ENCODE measurements at places on chromosomes 16 and 17.

DNA sequence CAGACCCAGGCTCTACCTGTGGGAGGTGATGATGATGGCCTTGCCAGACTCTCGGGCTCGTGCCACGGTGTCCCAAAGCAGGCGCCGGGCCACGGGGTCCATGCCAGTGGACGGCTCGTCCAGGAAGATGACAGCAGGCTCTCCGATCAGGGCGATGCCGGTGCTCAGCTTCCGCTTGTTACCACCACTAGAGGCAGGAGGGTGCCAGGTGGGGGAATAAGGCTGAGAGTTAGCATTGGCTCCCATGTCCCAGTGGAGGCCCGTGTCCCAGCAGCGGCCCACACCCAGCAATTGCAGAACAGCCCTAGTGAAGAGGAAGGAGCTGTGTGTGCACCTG is 10.3 kb upstream of the RNPS1 start:
- no peak for DNase-seq

- no peak for DNase-seq
Measured at GRCh38 chr16:68296291-68296690, 14.5 kb downstream of the SLC7A6OS start.

GRCh38 chr17:4548721-4549531 is 6.3 kb downstream of the MYBBP1A start:
- DNase-seq: no peak

DNA sequence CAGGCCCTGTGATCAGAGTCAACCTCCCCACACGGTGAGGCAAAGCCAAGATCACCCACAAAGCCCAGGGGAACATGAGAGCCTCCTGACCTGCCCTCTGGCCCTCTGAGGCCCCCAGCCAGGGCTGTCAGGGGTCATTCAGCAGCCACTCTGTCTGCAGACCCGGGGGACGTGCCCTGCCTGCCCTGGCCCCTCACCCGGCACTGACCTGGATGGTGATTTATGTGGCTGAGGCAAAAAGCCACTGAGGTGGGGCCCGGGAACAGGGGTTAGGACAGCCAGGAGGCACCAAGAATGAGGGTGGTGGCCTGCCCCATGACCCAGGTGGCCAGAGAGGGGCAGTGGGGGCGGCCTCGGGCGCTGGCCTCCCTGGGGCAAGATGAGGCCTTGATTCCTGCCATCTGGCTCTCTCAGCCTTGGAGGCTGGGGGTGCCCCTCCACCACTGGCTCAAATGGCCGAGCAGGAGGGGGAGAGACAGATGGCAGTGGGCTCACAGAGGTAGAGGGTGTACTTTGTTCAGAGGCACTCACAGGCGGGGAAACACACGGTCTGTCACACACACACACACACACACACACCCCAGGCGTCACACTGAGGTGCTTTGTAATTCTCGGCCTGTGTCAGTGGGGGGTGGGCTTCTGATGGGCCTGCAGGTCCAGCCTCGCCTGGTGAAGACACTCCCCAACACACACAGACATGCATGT is 174.0 kb upstream of the GSE1 start:
- DNase-seq: peak; percentile 32

GRCh38 chr16:31181102-31181830 is 1.3 kb downstream of the FUS start:
- DNase-seq: no peak

DNA sequence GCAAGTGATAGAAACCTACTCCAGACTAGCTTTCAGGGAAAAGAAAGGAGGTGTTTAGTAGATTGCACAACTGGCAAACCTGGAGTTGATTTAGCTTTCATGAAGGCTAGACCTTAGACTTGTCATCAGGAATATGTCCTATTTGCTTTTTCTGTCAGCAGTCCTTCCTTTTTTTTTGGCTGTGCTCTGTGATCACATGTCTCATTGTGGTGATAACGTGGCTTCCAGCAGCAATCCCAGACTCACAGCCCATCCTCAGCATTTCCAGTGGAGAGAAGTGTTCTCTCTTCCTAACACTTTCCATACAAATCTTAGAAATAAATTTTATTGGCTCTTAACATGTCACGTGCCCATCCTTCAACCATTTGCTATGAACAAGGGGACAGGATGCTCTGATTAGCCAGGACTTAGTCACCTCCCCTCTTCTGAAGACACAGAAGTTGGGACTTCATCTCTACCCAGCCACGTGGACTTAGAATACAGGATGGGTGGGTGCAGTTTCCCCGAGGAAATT is 74.7 kb downstream of the CDH13 start:
- DNase-seq: no peak

- no peak for DNase-seq
Measured at GRCh38 chr16:79770244-79771064, 169.9 kb upstream of the MAF start.

- no peak for DNase-seq
Measured at GRCh38 chr16:74034200-74034599, 262.4 kb upstream of the PSMD7 start.

DNA sequence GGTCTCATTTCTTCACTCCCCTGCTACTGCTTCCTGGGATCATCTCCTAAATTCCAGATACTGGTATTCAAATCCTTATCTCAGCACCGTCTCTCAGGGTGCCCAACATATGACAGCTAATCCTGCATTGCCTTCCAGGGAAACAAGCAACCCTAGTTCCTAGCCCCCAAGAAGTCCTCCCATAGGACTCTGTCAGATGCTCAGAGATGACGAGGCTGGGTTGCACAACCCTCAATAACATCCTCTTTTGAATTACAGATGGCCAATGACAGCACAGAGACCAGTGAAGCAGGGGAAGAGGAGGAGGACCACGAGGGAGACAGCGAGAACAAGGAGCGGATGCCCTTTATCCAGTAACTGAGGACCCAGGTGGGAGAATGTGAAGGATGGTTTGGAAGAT is 45.0 kb upstream of the CLEC3A start:
- DNase-seq: no peak

DNA sequence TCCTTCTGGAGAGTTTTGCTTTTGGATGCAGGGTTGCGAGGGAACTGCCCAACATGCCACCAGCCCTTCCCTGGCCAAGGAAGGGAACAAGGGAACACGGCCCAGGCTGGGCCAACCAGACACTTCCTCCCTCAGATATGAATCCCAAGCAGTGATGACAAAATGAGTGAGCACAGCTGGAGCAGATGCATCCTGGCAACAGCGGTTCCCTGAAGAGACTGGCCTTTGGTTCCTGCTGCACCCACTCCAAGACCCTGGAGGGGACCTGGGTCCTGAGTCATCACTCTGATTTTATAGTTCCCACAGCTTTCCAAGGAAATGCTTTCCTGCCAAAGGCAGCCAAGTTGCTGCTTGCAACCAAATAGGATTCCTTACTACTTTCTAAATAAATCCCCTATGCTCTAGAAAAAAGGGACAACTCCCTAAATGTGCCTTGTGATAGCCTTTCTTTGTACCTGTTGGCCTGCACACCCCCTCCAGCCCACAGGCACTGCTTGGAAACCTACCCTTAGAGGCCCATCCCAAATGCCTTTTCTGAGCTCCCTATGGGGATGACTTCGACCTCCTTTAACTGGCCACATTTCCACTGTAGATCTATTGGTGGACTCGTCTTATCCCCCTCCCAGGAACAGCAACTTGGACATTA is 5.3 kb downstream of the ST3GAL2 start:
- DNase-seq: no peak

GRCh38 chr17:80000981-80001775 is 34.5 kb downstream of the TBC1D16 start:
- no peak for DNase-seq

- no peak for DNase-seq
Measured at GRCh38 chr16:2154533-2155090, 970 bp upstream of the TRAF7 start.

DNA sequence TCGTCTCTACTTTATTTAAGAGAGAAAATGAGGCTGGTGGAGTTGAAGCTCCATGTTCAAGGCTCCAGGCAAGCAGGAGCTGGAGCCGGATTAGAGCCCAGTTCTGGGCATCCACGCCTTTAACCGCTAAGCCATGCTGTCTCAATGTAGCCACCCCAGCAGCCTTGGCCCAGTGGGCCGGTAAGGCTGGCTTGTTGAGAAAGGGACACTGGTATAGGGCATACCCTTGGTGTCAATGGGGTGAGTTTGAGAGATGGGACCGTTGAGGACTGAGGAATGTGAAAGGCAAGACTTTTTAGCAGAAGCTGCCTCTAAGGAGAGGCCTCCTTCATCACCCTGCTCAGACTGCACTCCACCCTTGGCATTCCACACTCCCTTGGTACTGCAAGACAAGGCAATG is 147.4 kb downstream of the CYLD start:
- no peak for DNase-seq

DNA sequence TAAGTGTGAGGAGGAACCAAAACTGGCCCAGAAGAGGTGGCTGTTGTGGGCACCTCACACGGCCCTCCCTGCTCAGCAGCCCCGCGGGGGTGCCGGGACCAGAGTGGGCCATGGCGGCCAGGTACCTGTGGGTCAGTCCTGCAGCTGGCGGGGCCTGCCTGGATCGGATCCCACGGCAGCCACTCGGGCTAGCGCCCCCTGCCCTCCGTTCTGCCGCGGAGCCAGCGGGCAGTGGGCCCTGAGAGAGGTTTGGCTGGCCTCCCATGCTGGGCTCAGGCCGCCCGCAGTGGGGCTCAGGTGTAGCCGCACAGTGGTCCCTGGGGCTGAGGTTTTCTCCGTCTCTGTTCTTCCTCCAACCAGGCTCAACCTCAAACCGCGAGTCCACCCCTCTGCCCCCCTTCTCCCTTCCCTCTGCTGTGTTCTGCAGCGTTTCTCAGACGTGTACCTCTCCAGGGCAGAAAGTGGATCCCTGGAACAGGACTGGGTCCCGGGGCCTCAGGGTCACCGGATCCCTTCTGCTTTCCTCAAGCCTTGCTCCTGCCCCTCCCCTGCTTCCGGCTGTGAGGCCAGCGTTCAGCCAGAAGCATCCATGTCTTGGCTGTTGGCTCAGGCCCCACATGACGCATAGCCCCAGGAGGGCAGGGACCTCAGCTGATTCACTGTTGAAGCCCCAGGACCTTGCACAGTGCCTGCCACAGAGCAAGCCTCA is 28.6 kb upstream of the ITGA3 start:
- DNase-seq: no peak

- peak; percentile 12 for DNase-seq
Measured at GRCh38 chr17:77494664-77495435, 354.1 kb downstream of the SEC14L1 start.

DNA sequence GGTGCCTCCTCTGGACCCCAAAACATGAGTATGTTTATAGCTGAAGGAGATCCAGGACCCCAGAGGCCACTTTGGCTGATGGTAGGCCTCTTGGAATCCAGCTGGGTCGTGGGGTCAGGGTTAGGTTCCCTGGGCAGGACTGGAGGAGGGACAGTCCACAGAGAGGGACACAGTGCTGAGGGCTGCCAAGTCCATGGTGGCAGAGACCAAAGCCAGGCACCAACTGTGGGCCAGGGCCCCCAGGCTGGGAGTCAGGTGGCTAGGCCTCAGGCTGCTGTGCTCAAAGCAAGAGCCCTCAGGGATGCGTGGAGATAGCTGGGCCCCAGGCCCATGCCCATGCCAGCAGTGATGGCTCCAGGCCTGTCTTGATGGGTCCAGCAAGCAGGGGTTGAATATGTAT is 44.1 kb downstream of the RAB11FIP4 start:
- no peak for DNase-seq

DNA sequence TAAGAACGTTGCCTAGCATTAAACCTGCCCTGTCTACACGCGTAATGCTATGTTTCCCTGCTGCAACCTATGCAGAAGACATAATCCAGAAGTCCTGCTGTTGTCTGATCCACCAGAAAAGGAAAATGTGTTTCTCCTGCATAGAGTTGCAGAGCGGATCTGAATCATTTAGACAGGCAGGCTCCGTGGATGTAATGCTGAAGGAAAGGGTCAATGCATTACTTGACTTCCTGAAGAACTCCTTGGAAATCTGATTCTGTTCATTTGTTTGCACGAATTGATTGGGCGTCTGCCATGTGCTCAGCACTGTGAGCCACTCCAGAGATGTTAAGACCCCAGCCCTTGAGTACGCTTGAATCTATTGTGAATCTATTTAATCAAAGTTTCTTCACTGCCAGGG is 83.4 kb downstream of the FOXL1 start:
- DNase-seq: no peak

DNA sequence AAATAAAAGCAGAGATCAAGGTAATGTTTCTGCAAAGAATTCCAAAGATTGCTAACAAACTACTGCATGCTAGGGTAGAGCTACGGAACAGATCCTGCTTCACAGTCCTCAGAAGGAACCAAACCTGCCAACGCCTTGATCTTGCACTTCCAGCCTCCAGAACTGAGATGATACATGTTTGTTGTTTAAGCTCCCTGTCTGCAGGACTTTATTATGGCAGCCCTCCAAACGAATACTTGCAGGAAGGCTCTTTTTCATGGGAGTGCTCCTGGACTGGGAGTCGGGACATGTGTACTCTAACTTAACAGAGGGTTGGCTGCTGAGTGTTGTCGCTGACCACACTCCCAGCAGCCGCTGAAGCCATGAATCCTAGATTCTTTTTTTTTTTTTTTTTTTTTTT is 808.8 kb upstream of the EEF2KMT start:
- no peak for DNase-seq

DNA sequence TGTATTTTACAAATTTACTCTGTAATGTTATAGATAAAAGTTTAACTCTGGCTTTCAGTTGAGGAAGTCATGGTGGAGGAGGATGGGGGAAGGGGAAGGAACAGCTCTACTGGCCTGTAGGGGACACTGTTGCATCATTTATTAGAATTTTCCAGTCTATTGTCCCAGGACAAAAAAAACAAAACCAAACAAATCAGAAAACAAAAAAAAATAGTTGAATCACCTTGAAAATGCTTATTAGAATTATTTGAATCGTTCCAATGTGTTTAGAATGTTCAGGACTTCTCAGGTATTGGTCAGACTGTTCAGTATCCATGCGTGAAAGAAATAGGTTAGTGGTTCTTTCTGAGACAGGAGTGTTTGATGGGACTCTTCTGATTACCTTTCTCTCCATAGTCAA is 242.0 kb downstream of the FTO start:
- no peak for DNase-seq

GRCh38 chr16:89534252-89534756 is 26.1 kb downstream of the SPG7 start:
- DNase-seq: no peak

DNA sequence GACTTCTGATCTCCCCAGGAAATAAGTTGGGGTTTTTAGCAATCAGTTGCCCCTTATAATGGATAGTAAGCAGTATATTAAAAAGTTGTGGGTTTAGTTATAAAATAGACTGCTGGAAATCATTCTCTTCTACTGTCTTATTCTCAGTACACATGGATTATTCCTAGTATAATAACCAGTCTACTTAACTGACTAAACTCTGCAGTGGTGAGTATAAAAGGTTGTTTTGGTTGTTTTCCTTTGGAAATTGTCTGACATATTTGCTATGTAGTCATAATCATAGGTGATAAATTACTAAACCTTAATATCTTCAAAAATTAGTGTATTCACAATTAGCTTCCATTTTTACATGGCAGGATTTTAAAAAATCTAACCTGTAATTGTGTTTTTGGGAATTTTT is 31.4 kb downstream of the CTCF start:
- DNase-seq: no peak

- DNase-seq: no peak
Measured at GRCh38 chr16:54288030-54288834, 1.6 kb upstream of the IRX3 start.

Measured in COR-L47 (cell line).